ENCODE measurements at places on chromosomes 2 and 18. TPM values are rescaled to one million over a fixed set of nuclear protein-coding genes. Genes with fewer than 3 reads are reported as not detected.

Gene LYPD1
- total RNA-seq = 0.59 TPM

Gene UGT1A3
- not detected for total RNA-seq

Gene C1QL2
- total RNA-seq = not detected

Gene ABHD1
- 2.0 TPM for total RNA-seq

Gene VAMP8
- total RNA-seq = 14.8 TPM

Gene ATP5MC3
- total RNA-seq = 1,177 TPM

Gene GPR17
- 0.22 TPM for total RNA-seq

Gene KLHL41
- 137 TPM for total RNA-seq

Gene PSMA8
- not detected for total RNA-seq

- DNase-seq = no peak
Measured at GRCh38 chr18:56185126-56185525, 453.3 kb downstream of the TXNL1 start.

DNA sequence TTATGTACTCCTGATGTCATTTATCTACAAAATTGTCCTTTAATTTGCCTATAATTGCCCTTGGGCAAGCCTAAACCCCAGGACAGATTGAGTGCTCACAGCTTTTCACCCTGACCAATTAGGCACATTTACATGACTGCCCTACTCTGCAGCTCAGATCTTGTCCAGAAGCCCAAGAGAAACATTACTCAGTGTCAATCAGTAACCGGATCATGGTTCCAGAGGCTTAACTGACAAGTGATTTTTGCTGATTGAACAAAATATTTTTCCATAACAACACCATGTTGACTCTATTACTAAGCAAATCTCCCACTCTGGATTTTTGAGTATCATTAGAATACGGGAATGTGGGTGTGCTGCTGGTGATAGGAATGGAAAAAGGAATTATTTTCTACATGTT, 465.4 kb upstream of the TNP1 start:
- no peak for DNase-seq

DNA sequence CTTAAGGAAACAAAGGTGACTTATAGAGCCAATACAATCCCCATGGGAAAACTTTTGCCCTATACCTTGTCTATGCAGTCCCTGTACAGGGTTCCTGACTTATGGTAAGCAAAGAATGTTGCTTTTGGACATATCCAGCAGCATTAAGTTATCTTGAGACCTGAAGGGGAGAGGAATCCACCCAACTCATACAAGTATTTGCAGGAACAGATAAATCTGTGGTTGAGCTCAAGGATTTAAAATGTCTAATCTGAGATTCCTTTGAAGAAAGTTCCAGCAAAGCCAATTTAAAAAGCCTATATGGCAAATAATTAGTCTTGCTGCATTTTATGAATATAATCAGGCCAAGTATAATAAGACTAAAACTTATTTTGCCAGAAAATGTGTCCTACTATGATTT, 739.5 kb upstream of the CDH2 start:
- DNase-seq = no peak

DNA sequence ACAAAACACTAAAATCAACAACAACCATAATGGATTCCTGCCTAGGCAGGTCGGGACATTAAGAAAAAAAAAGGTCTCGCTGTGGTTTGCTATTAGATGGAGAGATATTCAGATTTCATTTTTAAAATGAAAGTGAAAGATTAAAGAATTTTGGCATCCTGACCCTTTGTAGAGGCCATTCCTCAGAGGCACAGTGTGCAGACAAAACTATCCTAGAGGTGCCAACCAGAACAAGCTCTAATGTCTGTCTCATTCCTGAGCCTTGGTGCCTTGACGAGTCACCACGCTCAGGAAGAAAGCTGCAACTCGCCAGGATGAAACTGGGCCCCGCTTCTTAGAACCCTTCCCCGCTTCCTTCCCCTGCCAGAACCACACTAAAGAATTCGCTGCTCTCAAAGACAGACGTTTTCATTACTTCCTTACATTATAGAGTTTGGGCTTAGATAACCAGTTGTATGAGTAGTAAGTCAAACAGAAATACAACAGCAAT, 156.0 kb downstream of the TGIF1 start:
- DNase-seq = no peak

GRCh38 chr2:3527886-3528785, 8.8 kb upstream of the ADI1 start:
- no peak for DNase-seq

DNA sequence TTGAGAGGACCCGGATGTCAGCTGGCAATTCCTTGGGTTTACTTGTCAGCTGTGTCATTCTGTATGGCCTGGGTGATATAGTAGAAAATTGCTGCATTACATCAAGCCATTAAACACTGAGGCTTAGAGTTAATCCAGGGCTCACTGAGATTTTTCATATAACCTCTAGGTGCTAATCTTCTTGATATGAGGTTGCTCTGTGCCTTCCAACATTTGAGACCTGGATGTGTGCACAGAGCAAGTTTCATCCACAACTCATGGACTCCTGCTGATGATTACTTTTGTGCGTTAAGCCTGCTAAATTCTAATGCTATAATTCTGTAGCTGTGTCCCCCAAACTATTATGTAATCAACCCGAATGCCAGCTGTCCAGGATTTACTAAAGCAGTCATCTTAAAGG, 178.4 kb upstream of the CDH20 start:
- DNase-seq = no peak

GRCh38 chr18:23982155-23983079, 32.1 kb upstream of the TTC39C start:
- DNase-seq = peak; percentile 73

- DNase-seq = no peak
Measured at GRCh38 chr2:176137906-176138305, 8.4 kb downstream of the HOXD8 start.

DNA sequence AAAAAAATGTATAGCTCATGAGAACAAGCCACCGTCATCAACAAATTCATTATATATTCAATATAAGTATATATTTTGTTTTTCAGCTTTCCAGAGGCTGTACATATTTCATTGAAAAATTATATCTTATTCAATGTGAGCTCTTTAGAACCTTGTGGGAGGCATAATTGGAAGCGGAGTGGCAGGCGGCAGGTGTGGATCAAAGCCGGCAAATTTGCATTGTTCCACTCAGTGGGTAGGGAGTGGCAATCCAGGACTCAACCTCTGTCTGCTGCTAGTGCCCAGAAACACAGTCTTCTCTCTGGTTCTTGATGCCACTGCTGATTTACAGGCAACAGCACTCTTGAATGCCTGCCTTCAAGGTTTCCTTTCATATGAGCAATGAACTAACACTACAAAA, 46.9 kb downstream of the GCA start:
- DNase-seq = no peak

DNA sequence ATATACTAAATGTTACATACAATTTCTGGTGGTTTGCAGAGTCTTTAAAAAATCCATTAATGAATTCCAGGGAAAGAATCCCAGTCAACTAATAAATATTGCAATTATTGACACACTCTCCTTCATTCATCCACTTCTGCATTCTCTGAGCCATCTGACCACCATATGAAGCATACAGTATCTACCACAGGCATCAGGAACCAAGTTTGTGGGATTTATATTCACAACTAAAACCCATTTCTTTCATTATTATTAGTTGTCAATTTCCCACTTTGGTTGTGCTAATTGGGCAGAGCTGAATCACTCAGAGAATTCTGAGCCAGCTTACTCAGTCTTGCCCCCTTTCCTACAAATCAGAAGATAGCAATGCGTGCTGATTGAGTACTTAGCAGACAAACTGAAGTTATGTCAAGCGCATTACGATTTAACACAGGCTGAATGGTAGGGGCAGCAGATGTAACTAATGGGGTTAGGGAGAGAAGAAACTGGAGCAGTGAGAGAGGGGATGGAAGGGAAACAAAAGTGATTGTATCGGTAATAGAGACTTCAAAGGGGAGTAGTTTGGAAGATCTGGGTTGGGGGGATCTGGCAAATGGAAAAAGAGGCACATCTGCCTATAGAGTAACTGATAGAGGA, 52.3 kb downstream of the ZEB2 start:
- no peak for DNase-seq

- no peak for DNase-seq
Measured at GRCh38 chr2:206343144-206343543, 68.7 kb downstream of the ZDBF2 start.

- DNase-seq = no peak
Measured at GRCh38 chr2:149132339-149132738, 93.8 kb downstream of the LYPD6B start.

- no peak for DNase-seq
Measured at GRCh38 chr2:227153307-227153706, 10.7 kb downstream of the COL4A4 start.

- DNase-seq = no peak
Measured at GRCh38 chr18:55658598-55658997, 70.6 kb upstream of the TCF4 start.

GRCh38 chr2:142682528-142682927, 194.9 kb upstream of the KYNU start:
- no peak for DNase-seq

DNA sequence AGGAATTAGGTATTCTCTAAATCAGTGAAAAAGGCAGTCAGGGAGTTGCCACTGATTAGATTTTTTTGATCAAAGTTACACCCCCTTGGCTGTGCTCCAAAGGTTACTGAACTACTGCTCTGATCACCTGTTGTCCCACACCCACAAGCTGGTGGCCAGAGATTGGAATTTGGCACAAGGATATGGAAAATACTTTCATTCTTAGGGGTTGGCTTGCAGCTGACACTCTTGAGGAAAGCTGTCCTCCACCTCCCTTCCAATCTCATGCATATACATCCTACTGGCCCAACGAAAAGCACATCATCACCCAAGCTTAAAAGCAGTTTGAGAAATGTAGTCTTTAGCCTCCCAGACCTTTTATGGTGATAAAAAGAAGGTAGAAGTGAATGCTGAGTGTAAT, 329.5 kb upstream of the CHAC2 start:
- no peak for DNase-seq

- DNase-seq = no peak
Measured at GRCh38 chr2:137802038-137802437, 162.2 kb upstream of the HNMT start.

GRCh38 chr18:35389095-35389618, 12.0 kb upstream of the ZNF396 start:
- DNase-seq = peak; percentile 29
